ENCODE measurements at places on chromosomes 4 and X.

- H3K27ac ChIP-seq, result no peak overlapping the region
- H3K4me1 ChIP-seq, result peaks cover 2% of the 10 kb centered on the region
- H3K36me3 ChIP-seq, result no peaks in the 10 kb centered on the region
- no peak overlapping the region for H3K4me3 ChIP-seq
- no peak for DNase-seq
- no peaks in the 10 kb centered on the region for H3K27me3 ChIP-seq
These were observed 77.1 kb downstream of the GEMIN8 start for GRCh38 chrX:13952581-13952980.

DNA sequence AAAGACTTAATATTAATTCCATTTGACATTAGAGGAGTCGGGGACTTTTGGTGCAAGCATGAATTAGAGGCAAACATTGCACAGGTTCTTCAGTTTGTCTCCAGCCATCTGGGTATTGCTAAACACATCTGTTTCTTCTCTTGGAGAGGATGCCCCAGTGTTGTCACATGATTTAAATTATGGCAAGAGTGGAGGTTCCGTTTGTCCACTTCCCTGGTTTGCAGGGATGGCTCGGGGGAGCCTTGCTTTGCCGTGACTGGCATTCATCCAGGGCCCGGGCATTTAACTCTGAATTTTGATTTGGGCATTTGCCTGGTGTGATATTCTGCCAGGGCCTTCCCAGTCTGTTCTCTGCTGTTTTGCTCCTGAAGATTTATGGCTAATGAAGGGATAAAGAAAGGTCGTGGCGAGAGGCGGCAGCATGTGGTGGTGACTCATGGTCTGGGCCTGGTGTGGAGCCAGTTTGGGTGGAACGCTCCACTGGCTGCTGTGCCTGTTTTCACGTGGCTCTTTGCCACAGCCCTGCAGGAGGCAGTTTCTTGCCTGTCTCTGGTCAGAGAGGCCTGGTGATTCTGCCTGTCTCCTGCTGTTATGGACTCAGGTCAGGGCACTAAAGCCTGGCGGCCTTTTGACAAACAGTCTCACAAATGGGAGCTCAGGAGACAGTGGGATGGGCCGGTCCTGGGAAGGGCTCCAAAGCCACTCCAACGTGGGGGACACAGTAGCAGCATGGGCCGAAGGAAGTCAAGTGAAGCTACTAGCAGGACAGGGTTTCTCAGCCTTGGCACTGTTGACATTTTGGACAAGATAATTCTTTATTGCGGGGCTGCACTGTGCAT is 99.4 kb upstream of the PGRMC2 start:
- DNase-seq, result no peak
- no peak overlapping the region for H3K27ac ChIP-seq
- no peaks in the 10 kb centered on the region for H3K27me3 ChIP-seq

GRCh38 chr4:10184041-10184440 is 67.4 kb upstream of the WDR1 start:
- H3K27ac ChIP-seq, result no peak overlapping the region
- no peaks in the 10 kb centered on the region for H3K27me3 ChIP-seq
- H3K4me1 ChIP-seq, result peaks cover 40% of the 10 kb centered on the region

- peaks cover 6% of the 10 kb centered on the region for H3K4me1 ChIP-seq
- H3K27ac ChIP-seq, result no peak overlapping the region
- no peak overlapping the region for H3K4me3 ChIP-seq
- no peaks in the 10 kb centered on the region for H3K36me3 ChIP-seq
- H3K27me3 ChIP-seq, result no peaks in the 10 kb centered on the region
These were observed 96.5 kb downstream of the SYTL5 start for GRCh38 chrX:38102875-38103274.

DNA sequence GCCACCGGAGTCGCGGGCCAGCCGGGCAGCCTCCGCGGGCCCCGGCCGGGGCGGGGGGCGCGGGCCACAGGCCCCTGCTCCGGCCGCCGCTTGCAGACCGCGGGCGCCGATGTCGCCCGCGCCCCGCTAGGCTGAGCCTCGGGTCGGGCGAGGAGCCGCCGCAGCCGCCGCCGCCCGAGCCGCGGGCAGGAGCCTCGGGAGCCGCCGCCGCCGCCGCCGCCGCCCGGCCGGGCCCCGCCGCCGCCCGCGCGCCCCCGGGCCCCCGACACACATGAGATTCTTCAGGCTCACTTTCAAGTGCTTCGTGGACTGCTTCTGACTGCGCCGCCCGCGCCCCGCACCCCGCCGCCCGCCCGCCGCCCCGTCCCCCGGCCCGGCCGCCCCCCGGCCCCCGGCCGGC is 345 bp downstream of the SLC6A8 start:
- H3K27me3 ChIP-seq, result peaks cover 15% of the 10 kb centered on the region
- DNase-seq, result no peak
- H3K4me1 ChIP-seq, result no peaks in the 10 kb centered on the region
- H3K36me3 ChIP-seq, result no peaks in the 10 kb centered on the region
- H3K27ac ChIP-seq, result no peak overlapping the region

GRCh38 chrX:135315864-135316263 is 6.6 kb downstream of the ETDC start:
- no peak for DNase-seq
- H3K36me3 ChIP-seq, result peaks cover 39% of the 10 kb centered on the region
- H3K27me3 ChIP-seq, result no peaks in the 10 kb centered on the region
